Mesothelial cell of epicardium (in vitro differentiated cells): ENCODE measurements at places on chromosomes 11 and 22.
A peak's percentile ranks its signal among the peaks of the same experiment; 100 is the strongest.

DNA sequence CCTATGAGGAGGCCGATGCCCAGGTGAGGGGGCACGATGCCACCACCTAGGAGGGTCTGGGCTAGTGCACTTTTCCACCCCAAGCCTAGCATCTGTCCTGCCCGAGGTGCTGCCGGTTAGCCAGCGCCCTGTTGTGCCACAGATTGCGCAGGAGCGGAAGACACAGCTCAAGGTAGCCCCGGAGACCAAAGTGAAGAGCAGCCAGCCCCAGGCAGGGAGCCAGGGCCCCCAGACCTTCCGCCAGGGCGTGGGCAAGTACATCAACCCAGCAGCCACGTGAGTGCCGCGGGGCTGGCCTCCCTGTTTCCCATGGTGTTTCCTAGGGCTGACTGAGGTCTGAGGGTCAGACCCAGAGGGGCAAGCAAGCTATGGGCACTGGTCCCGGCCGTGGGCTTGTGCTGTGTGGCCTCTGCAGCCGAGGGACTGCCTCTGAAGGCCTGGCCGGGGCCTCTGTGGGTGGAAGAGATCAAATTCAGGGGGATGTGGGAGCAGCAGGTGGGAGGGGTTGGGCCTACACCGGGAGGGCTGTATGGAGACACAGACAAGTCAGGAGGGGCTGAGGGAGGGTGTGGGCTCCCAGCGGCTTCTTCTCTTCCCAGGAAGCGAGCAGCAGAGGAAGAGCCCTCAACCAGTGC lies 29.1 kb downstream of the PPIL2 start:
- DNase-seq, result no peak
- H3K27ac ChIP-seq, result no peak overlapping the region
- no peak overlapping the region for H3K4me3 ChIP-seq

GRCh38 chr11:123707606-123708205 lies 33.8 kb downstream of the ZNF202 start:
- DNase-seq, result peak; percentile 69
- H3K4me1 ChIP-seq, result peaks cover 2% of the 10 kb centered on the region
- no peaks in the 10 kb centered on the region for H3K36me3 ChIP-seq
- peaks cover 4% of the 10 kb centered on the region for H3K27me3 ChIP-seq

- no peak overlapping the region for H3K4me3 ChIP-seq
- H3K27me3 ChIP-seq, result peaks cover 7% of the 10 kb centered on the region
- no peak for DNase-seq
- peaks cover 1% of the 10 kb centered on the region for H3K36me3 ChIP-seq
These were observed 186.2 kb downstream of the SPON1 start for GRCh38 chr11:14148653-14149273.

- no peak overlapping the region for H3K27ac ChIP-seq
- no peak overlapping the region for H3K4me3 ChIP-seq
- no peaks in the 10 kb centered on the region for H3K27me3 ChIP-seq
- no peaks in the 10 kb centered on the region for H3K36me3 ChIP-seq
These were observed 16.4 kb downstream of the C1QTNF6 start for GRCh38 chr22:37171662-37172061.

DNA sequence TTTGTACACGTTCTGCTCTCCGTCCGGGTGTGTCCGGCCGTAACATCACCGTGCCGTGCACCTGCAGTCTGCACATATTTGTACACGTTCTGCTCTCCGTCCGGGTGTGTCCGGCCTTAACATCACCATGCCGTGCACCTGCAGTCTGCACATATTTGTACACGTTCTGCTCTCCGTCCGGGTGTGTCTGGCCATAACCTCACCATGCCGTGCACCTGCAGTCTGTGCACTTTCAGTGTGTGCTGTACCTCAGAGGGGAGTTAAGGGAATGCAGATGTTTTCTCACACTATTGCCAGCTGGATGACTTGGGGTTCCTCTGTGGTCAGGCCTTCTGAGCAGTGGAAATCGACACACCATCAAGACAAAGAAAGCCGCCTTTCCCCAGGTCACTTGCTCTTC lies 4.2 kb downstream of the TTLL8 start:
- no peaks in the 10 kb centered on the region for H3K36me3 ChIP-seq
- no peak overlapping the region for H3K4me3 ChIP-seq
- peaks cover 10% of the 10 kb centered on the region for H3K4me1 ChIP-seq
- no peak for DNase-seq
- no peak overlapping the region for H3K27ac ChIP-seq

DNA sequence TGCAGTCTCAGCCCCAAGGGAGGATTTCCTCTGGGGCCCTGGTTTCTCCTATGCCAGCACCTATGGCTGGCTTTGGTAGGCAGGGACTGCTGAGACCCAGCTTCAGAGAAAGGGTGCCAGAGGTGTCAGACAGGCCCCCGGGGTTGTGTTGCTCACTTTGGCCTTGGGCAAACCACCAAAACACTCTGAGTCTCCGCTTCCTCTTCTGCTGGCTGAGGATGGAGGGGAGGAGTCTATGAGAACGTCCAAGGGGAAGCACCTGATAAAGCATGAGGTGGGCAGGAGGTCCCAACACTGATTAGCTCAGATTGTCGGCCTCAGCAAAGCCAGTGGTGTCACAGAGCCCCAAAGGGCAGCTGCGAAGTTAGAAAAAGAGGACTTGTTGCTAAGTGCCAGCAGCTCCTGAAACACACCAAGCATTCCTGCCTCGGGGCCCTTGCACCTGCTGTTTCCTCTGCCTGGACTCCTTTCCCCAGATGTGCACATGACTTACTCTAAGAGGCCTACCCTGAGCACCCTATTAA lies 10.5 kb downstream of the SMTNL1 start:
- DNase-seq, result no peak
- H3K27ac ChIP-seq, result no peak overlapping the region
- H3K36me3 ChIP-seq, result peaks cover 5% of the 10 kb centered on the region
- H3K4me1 ChIP-seq, result no peaks in the 10 kb centered on the region
- no peaks in the 10 kb centered on the region for H3K27me3 ChIP-seq

DNA sequence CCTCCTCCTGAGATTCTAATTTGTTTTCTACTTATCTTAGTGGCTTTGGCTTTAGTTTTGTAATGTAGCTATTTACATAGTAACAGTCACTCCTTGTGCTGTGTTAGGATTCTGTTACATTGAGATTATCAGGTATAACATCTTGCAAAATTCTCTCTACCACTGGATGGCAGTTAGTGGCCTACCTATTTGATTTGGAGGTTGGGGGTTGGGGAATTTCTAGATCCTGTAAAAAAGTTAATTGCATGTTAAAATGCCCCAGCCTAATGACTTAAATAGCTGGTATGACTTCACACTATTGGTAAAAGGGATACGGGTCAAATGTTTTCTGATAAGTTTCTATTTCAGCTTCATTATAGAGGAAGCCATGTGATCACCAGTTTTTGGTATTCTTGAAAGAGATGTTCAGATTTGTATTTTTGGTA lies 2.8 kb downstream of the GRK3 start:
- no peak overlapping the region for H3K27ac ChIP-seq
- no peak for DNase-seq
- no peaks in the 10 kb centered on the region for H3K27me3 ChIP-seq
- peaks cover 26% of the 10 kb centered on the region for H3K4me1 ChIP-seq
- H3K36me3 ChIP-seq, result no peaks in the 10 kb centered on the region
